Breast epithelium (tissue), 4 donors: ENCODE measurements at places on chromosomes 4 and X.

- DNase-seq = no peak
These were observed 1299.5 kb downstream of the FSTL5 start for GRCh38 chr4:160864253-160864652.

DNA sequence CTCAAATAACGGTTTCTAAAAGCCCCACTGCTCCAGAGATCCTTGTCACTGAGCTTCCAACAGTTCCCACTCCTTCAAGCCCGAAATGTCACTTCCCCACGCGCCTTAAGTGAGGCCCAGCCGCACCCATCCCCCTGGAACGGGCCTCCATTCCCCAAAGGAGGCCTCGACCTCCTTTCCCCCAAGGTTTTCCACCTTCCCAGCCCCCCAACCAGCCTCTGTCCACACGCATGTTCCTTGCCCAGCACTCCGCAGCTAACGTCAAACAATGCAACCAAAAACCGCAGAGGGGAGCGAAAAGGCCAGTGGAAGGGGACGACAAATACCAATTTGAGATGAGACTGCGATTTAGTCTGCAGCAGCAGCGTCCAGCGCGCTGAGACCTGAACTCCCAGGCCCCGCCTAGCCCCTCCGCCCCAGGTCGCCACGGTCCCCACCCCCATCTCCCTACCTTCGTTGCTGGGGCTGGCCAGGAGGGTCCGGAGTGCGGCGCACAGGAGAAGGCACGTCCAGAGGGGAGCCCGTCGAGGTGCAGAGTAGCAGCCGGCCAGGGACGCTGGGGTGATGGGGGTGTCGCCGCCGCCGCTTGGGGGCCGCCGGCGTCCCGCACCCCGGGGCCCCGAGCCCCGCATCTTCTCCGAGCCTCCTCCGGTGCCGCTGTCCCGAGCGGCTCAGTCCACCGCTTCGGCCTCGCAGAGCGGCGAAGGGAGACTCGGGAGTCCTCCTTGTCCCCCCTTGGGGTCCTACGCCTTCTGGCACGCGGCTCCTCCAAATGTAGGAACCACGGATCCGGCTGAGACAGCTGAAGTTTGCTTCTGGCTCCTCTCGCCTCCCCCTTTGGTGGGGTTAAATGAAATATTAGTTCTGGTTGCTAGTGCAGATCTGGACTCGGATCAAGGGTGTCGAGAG, 924 bp downstream of the EPHA5 start:
- DNase-seq = no peak

DNA sequence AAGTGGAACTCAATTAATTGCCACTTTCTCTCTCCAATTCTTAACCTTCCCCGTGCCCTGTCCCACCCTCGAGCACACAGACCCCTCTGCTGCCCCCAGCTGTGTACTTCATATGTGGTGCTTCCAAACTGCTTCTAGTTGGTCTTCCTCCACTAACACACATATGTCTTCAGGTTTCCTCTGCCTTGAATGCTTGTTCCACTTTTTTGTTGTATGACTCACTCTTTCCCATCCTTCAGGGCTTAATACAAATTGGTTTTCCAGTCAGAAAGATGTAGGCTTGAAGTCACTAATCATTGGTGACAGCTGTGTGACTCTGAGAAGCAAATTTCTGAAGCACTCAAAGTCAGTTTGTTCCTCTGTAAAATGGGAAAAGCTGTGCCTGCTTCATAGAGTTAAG, 30.6 kb downstream of the TRIM2 start:
- DNase-seq = no peak

GRCh38 chr4:37609626-37610025, 76.5 kb downstream of the RELL1 start:
- no peak for DNase-seq

DNA sequence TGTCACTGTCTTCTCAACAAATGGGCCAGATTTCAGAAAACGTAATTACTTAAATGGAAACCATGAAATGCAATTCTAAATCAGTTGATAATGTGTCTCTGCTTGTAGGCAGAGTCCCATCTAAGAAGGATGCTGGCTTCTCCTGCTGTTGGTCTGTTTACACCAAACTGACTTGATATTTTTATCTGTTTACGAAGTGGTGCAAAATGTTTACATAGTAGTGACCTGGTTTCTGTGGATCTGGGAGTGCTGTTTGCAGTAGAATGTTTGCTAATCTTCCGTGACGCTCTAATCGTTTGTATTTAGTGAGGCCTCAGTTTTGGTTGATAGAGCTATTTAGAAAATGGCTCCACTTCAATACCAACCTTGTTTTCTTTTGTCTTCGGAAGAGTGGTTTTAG, 213.5 kb downstream of the VEGFC start:
- DNase-seq = no peak

DNA sequence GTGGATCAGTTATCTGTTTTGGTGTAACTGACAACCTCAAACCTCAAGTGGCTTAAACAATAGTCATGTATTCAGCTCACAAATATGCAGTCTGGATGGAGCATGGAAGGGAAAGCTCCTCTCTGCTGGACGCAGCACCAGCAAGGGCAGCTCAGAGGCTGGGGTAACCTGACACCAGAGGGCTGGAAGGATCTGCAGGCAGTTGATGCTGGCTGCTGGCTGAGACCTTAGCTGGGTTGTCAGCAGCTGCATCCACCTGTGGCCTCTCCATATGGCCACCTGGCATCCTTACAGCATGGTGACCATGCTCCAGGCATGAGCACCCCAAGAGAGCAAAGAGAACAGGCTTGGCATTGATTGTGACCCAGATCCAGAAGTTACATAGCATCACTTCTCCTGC, 46.7 kb downstream of the ENPP6 start:
- no peak for DNase-seq

GRCh38 chr4:3496021-3496420, 32.9 kb downstream of the DOK7 start:
- no peak for DNase-seq
